ENCODE measurements at places on chromosomes 4 and X.

DNA sequence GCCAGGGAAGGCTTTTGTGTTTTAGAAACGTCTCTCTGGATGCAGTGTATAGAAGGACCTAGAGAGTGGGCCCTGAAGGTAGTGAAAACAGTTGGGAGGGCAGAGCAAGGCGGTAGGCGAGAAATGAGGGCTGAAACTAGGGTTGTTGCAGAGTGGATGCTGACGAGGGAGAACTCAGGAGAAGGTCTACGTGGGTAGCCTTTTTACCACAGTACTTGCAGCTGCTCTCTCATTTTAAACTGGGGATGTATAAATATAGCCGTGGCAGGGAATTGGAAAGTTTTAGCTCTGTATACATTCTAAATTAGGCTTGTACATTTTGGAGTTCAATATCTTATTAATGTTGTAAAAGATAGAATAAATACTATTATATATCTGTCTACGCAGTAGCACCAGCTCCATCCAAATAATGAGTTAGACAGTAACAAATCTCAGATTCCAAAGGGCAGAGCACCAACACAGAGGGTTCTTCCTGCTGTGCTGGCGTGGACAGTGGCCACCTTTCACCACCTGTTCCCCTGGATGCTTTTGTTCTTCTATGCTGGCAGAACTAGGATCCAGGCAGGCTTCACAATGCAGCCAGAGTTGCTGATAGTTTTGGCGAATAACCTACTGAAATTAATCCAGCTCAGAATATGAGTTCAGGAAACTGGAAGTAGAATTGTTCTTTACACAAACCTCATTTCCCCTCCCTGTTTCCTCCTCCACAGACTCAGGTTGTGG lies 31.7 kb downstream of the CCNG2 start:
- no peak for DNase-seq

GRCh38 chr4:179624768-179625181 lies 2182.5 kb upstream of the AGA start:
- DNase-seq, result no peak

DNA sequence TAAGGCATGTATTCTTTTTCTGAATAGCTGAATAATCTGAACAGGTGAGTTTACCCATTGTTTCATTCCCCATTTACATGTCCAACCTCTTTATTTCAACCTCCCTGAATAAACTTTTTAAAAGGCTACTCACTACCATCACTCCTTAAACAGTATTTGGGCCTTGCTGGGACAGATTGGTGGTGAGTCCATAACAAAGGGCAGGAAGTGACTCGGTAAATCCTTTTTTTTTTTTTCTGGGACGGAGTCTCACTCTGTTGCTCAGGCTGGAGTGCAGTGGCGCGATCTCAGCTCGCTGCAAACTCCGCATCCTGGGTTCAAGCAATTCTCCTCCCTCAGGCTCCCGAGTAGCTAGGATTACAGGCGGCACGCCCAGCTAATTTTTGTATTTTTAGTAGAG lies 23.4 kb upstream of the SEC24B start:
- DNase-seq, result no peak

DNA sequence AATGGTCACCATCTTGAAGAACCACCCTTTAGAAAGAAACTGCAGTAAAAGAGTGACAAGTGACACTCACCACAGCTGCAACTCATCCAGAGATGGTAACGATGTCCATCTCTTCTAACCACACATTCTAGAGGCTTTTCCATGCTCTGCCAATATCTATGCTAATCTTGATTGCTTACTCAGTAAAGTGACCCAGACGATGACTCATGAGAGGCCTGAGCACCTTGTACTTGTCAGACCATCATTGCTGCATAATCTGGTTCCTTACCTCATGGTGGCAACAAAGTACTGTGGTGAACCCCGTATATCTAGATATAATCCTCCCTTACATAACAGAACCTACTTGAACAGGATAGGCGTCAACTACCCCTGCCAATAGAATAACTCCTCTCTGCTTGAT lies 75.6 kb downstream of the CCNG2 start:
- DNase-seq, result no peak

DNA sequence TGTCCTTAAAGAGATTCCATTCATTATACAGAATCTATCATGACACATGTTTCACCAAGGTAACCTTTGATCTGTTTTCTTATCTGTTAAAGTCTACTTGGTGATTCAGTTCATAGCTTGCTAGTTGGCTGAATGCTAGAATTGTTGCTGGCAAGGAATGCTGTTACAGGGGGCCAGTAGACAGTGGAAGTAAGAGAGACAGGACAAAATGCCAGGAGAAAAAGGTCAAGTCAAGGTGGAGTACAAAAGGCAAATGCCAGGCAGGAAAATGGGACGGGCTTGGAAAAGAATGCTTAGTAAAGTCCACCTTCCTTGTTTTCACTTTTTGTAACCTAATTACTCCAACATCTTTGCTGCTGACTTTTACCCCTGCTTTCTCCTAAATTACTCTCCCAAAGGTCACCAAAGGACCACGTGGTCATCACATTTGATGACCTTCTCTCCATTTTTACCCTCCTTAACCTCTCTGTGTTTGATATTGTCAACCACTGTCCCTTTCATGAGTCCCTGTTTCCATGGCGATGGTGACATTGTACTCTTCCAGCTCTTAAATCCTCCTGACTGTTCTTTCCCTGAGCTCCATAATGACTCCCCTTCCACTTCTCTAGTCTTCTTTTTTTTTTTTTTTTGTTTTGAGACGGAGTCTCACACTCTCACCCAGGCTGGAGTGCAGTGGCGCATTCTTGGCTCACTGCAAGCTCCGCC lies 24.5 kb upstream of the TAPT1 start:
- DNase-seq, result no peak

GRCh38 chr4:6556263-6556662 lies 18.7 kb upstream of the MAN2B2 start:
- no peak for DNase-seq

DNA sequence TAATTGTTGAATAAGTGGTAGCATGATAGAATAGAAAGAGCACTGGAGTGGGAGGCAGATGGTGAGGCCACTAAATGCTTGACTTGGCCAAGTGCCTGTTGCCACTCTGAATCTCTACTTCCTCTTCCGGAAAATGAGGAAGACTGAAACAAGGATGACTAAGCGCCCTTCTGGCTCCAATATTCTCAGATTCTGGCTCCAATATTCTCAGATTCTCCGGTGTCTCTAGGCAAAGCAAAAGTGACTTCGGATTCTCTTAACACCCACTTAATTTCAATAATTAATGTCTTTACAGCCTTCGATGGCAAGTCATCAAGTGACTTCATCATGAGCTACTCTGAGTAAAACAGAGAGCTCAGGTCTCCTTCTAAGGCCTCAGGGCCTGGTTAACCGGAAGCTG lies 402.2 kb upstream of the FGF13 start:
- no peak for DNase-seq

- no peak for DNase-seq
Measured at GRCh38 chr4:60865273-60865672, 334.9 kb upstream of the ADGRL3 start.

DNA sequence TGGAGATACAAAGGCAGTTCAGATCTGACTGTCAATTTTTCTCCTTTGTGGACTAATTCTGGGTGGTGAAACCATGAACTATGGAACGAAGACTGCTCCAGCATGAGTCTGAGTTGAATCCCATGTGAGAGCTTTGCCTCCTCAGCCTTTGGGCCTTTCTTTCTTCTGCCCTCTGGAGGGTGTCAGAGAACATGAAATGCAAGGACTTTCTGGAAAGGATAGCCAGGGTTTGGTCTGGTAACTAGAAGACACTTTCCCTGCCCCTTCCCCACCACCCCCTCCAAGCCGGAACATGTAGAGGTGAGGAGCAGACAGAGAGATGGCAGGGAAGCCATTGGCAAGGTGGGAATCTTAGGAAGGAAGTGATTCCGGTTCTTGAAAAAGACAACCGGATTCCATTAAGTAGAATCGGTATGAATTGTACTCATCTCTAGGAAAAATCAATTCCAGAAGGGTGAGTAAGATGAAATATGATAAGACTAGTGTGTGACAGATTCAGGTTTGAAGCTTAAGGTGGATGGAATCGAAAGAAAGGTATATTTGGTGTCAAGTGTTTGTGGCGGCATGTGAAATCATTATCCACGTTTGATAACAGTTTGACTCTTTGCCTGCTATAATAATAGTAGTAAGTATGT lies 19.0 kb downstream of the FHL1 start:
- DNase-seq, result no peak

DNA sequence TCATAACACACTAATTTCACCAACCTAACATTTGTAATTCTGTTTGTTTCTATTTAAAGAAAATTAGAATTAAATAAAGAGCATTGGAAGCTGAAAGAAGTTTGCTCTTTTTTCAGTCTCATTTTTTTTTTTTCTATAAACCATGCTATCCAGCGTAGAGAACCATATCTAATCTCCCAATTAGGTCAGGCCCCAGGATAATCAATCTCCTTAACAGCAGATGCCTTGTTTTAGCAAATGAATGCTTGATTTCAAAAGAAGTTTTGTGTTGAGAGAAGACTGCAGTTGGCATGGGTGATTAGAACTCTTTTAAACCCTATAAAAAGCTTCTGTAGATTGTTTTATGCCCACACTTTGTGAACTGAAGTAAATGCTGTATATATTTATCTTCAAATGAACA lies 15.6 kb upstream of the MAD2L1 start:
- DNase-seq, result no peak

DNA sequence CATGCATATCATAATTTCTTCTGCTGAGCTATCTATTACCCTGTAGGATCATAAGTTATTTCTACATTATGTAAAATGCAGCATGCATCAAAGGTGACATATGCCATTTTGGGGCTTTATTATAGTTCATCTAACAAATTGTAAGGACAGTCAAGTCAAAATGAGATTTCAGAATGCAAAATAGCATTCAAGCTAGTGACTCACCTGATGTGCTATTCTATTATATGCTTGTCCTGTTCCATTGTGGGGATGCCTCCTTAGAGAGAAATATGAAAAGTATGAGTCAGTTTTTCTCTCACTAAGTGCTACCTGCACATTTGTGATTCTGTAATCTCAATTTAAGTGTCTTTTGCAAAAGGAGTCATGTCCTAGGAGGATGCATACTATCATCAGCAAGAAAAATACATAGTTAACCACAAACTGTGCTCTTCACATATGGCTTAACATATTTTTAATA lies 647.0 kb upstream of the PCDH10 start:
- no peak for DNase-seq

GRCh38 chrX:23331701-23332100 lies 2.9 kb upstream of the PTCHD1 start:
- no peak for DNase-seq

DNA sequence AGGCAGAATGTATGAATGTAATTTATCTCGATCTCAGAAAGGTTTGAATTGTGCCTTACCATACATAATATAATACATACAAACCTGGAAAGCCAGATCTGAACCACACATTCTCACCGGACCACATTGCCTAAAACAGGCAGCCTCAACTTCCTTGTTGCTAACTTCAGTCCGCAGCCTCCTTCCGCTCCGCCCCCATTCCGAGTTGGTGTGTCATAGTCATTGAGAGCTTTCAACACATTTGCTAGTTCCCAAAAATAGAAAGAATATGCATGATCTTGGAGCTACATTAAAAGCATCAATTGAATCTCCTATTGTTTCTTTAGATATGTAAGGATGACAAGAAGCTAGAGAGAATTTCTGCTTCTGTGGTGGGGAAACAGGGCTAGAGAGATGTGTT lies 127.2 kb downstream of the ARHGEF9 start:
- DNase-seq, result no peak

DNA sequence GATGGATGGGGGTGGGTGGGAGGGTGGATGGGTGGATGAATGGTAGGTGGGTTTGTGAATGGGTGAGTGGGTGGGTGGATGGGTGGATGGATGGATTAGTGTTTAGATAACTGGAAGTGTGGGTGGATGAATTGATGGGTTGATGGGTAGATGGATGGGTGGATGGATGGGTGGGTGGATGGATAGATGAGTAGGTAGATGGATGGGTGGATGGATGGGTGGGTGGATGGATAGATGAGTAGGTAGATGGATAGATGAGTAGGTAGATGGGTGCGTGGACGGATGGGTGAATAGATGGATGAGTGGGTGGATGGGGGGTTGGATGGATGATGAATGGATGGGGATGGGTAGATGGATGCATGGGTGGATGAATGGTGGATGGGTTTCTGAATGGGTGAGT lies 20.3 kb upstream of the ASMTL start:
- DNase-seq, result no peak

GRCh38 chrX:49163555-49164419 lies 1.2 kb downstream of the MAGIX start:
- peak; percentile 83 for DNase-seq

DNA sequence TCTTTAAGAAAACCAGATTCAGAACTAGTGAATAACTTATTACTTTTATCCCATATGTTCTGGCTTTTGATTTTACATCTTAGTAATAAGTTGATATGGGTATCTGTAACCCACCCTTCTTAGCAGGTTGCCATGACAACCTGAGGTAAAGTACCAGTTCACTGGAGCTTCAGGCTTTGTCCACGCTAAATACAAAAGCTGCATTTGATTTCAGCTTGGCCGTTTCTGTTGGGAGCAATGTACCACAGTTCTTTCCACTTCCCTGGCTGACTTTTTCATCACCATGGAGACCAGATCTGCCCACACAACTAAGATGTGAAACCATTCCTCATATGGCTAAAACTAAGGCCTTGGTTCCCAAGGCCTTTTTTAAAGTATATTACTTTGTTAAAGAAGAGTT lies 26.1 kb downstream of the KLHL34 start:
- no peak for DNase-seq

GRCh38 chrX:43860646-43861370 lies 21.4 kb downstream of the MAOB start:
- no peak for DNase-seq

DNA sequence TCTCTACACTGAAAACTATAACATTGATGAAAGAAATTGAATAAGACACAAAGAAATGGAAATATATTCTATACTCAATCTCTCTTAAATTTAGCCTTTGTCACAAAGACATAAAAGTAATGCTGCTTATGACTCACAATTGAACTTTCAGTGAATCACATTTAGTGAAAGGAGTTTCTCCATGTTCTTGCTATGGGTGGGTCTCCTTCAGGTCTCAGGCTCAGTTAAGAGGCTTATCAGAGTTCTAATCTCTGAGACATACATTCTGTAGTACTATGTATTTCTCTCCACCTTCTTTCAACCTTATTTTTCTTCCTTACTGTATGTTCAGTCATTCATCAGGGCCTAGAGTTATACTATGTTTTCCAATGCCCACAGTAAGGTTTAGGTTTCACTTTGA lies 220.9 kb downstream of the DTHD1 start:
- DNase-seq, result no peak

GRCh38 chr4:112706840-112707207 lies 69.9 kb downstream of the LARP7 start:
- no peak for DNase-seq

- no peak for DNase-seq
Measured at GRCh38 chr4:1802151-1802715, 9.1 kb downstream of the FGFR3 start.
